ENCODE measurements at places on chromosomes 2 and 18.

- no peak for DNase-seq
Observed at GRCh38 chr2:75521225-75521872, 39.4 kb downstream of the EVA1A start.

DNA sequence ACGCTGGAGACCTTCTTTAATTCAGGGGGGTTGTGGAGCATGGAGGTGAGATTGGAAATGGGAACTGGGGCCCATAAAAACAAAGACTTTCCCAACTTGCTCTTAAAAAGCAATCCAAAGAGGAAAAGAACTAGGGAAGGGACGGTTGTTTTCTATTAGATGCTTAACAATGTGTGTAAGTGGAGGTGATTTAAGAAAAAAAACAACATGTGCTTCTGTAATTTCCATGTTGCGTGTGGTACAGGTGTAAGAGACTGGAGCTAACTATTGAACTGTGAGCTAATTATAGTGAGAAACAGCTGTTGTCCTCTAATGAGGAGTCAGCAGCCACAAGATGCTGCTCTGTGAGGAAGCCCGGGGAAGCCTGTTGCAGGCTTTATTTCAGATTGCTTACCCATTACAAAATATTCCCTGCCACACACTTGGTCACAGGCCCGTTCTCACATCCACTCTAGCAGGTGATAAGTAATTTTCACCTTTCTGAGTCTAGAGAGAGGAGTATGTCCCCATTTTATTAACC, 280.6 kb upstream of the PARD3B start:
- no peak for DNase-seq

DNA sequence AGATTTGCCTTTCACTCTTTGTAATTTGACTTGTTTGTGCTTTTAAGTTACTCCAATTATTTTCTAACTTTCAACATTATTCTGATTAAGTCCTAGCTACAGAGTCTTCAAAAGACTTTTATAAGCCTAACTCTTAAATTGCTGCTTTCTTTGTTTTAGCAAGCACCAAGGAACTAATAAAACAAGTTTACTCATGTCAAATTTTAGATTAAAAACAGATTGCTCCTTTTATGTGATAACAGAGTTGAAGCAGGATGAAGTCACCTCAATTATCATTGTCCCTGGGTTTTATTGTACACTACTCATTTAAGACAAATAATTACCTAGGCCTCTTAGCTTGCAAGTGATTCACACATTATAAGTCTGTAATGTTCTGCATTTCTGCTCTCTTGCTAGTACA, 678.4 kb downstream of the ERBB4 start:
- DNase-seq, result no peak

DNA sequence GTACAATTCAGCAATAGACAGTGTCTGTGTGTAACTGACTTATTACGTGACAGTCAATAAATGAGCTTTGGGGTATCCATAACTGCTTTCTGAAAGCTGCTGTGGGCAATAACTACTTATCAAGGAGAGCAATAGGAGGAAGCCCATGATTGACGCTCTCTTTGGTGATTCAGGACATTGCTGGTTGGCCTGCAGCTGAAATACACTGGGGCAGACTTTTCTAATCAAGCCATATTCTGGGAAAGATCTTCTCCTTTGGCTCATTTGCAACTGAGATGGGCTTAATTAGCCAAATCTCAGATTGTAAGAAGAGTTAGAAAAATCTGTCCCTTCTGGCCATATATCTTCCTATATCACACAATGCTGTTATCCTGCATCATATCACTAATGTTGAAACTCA, 24.0 kb upstream of the CCBE1 start:
- DNase-seq, result no peak

DNA sequence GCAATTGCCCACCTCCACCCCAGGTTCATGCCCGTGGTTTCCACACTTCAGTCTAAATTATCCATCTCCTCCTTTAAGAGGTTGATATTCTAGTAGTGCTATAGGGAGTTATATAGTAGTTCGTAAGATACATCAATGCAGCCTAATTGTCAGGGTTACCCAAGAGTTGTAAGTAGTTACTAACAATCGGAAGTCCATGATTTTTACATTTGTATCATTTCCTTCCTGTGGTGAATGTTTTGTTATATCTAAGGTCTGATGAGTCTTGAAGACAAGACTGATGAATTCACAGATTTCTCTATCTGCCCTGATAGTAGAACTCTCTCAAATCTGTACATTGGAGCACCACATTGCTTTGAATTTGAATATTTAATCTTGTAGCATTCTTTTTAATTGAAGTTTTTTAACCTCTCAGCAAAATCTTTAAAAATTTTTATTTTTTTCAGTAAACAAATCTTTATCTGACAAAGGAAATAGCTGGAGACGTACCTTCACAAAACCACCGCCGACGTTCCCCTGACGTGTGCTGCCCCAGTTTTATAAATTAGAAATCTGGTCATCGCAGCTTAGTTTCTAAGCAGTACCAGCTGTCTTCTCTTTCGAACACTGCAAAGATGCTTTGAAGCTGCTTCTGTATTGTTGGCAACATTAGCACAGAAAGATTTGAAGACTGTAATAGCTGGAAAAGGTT, 264.5 kb downstream of the SOCS6 start:
- DNase-seq, result no peak

GRCh38 chr2:176852667-176853066, 359.9 kb upstream of the HNRNPA3 start:
- DNase-seq, result peak; percentile 4

- no peak for DNase-seq
Observed at GRCh38 chr2:111910609-111911277, 12.3 kb downstream of the MERTK start.

DNA sequence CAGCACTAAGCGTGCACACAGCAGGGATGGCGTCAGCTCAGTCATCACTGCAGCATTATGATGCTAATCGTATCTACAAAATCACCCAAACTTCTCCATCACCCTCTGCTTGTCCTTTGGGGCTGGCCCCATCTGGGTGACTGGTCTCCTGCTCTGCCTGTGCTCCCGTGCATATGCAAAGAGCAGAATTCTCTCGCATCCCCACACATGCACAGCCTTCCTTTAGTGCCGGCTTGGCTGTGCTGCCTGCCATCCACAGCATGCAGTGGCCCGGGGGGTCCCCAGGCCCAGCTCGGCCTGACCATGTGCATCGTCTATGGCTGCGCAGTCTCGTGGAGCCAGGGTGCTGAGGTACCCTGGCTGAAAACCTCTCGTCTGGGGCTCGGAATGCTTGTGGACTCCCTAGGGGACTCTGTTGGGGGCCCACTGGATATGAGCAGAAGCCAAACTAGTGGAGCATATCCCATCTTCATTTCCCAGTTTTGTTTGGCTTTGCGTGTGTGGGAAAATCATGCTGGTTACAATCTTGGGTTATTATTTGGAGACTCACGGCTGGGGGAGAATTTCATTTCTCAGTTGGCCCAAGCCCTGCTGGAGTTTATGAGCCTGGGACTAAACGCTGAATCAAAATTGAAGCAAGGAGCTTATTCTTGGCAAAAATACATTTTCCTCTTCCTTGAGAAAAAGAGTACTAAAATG, 70.9 kb upstream of the HS6ST1 start:
- DNase-seq, result no peak

GRCh38 chr2:58834404-58834803, 593.3 kb upstream of the FANCL start:
- DNase-seq, result no peak

DNA sequence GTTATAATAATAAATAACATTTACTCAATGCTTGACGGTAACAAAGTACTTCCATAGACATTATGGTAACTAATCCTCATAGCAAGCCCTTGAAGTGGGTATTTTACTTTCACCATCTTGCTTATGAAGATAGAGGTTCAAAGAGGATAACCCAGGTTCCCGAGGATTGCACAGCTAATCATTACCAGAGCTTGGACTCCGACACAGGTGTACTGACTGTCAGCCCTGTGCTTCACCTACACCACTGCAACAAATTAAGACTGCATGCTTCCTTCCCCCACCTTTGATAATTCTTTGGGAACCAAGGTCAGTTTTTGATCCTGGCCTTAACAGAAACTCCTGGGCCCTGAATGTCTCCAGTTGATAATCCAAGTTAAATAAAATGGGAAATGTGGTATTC, 48.9 kb downstream of the FAM98A start:
- DNase-seq, result no peak

DNA sequence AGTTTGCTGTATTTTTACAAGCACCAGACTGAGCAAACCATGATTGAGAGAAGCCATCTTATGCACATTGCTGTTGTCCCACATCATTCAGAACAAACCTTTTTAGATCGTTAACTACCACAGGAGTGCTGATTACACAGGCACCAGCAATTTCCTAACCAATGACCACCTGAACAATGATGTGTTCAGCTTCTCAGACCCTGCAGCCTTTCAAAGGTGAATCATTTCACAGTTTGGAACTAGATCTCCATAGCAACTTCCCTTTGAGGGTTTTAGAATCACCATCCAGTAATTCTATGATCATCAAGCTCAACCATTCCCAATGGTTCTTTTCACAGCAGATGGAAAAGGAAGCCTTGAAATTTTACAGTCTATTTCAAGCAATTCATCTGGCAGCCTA, 71.4 kb downstream of the OLA1 start:
- no peak for DNase-seq

DNA sequence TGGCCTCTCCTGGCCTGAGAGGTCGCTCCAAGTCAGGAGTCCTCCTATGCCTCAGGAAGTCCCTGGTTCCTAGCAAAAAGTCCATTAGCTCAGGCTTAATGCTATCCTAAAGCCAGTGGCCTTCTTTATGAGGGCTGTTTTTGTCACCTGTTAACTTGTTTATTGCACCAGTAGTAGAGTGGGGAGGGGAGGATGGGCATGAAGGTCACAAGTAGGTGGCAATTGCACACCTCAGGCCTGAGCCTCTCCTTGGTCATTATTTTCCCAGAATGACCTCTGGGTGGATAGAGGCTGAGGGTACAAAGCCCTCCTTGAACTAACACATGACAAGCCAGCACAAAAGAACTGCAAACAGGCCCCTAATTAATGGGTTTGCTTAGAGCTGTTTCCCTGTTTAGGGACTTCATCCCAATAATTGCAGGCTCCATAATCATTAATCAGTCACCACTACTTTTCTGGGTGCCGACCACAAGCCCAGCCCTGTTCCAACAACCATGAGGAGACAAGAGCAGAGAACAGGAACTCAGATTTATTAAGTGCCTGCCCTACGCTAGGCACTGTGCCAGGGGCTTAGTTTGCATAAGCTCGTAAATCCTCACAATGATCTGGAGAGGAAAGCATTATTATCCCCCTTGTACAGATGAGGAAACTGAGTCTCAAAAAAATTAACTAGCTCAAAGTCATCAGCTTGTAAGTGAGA, 123.0 kb upstream of the PKDCC start:
- DNase-seq, result no peak

DNA sequence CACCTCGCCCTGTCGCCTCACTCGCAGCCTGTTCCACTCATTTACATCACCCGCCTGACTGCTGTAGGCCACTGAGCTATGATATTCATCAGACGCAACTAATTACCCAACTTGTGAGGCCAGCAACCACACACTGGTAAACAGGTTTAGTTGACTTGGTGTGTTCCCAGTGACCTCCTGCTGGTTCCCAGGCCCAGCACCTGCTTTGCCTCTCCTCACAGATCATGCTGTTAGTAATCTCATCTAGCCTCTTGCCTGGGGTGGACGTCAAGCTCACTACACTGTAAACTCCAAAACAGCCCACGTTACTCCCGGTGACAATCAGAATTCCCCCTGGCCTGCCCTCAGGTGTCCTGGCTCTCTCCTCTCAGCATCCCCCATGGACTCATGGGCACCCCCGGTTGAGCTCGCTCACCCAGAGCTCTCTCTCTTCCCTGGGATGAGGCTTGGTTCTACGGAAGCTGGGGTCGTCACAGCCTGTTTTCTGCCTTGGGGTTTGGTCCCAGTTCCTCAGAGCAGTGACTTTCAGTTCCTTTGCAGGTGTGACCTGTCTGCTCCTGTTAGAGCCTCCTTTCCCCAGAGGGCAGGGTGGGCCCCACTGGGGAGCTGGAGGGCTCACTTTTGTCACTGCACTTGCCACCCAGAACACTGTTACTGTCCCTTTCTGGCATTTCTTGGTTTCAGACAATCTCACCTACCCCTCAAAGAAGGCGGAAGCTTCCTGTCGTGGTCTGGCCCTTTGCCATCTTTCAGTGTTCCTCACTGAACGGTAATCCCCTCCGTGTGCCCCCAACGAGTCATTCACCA, 40.3 kb downstream of the INPP5D start:
- DNase-seq, result peak; percentile 64

GRCh38 chr2:128684523-128684922, 365.9 kb upstream of the HS6ST1 start:
- no peak for DNase-seq

GRCh38 chr2:63122921-63123320, 72.3 kb downstream of the OTX1 start:
- DNase-seq, result no peak

GRCh38 chr2:131092458-131093005, 728 bp downstream of the FAM168B start:
- no peak for DNase-seq

- DNase-seq, result no peak
Observed at GRCh38 chr2:175679231-175679630, 322.8 kb downstream of the LNPK start.

DNA sequence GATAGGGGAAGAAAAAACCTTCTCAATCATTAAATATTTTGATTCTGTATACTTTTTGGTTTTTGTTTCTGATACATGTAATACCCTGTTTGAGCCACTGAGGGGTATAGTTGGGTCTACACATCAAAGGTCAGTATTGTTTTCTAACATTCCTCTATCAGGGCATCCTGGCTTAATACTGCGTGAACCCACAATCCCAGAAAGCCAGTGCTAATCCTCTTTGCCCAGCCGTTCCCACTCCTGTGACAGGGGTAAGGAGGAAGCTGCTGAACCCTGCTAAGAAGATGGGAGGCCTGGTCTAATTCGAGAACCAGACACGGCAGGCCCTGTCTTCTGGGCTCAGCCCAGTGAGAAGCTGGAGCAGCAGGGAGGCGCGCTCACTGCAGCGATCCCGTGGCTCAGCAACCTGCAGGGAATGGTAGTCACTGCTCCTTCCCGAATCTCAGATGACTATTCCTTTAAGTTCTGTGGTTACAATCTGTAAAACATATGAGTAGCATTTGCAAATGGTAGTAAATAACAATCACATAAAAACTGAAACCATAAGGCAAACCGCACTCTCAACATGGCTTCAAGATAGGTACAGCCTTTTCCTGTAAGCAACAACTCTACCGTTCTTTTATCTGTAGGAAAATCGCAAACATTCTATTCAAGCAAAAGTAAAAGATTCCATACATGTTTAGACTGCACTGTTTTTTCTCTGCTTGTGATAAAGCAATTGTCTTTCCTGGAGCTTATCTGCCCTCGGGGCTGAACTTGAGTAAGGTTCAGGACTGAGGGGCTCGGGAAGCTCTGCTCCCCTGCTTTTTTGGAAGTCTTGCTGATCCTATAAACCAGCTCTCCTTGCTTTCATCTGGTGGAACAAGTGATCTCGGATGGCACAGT, 87.0 kb downstream of the EPB41L3 start:
- DNase-seq, result no peak

All from stimulated activated CD8-positive, alpha-beta memory T cell treated with anti-CD3 and anti-CD28 coated beads, Interleukin-4, amount 100 ng/mL, for 24 hours (primary cell).